ENCODE measurements at places on chromosomes 5 and 9.

GRCh38 chr5:90381213-90381929, 28.2 kb downstream of the CETN3 start:
- DNase-seq: no peak

- no peak for DNase-seq
Measured at GRCh38 chr5:142689081-142689480, 3.2 kb upstream of the FGF1 start.

GRCh38 chr5:107952450-107952849, 281.7 kb upstream of the EFNA5 start:
- no peak for DNase-seq

- no peak for DNase-seq
Measured at GRCh38 chr5:173712609-173713175, 96.2 kb upstream of the BOD1 start.

DNA sequence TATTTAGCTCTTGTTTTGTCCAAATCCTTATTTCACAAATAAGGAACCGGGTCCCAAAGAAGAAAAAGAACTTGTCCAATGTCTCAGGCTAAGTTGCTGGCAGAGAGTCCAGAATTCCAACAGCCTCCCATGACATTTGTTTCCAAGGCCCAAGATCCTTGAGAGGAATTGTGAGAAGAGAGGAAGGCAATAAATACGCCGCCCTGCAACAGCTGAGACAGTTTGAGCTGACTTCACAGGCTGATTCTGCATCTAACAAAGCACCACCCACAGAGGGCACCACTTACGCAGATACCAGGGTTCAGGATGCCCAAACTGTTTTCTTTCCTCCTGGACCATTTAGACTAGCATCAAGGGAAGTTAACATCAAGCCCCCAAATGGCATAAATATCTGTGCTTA, 211.3 kb downstream of the FAM114A2 start:
- no peak for DNase-seq

- no peak for DNase-seq
Measured at GRCh38 chr5:72133212-72133990, 26.1 kb downstream of the MAP1B start.

GRCh38 chr9:108078811-108079210, 589.2 kb upstream of the KLF4 start:
- DNase-seq: no peak

DNA sequence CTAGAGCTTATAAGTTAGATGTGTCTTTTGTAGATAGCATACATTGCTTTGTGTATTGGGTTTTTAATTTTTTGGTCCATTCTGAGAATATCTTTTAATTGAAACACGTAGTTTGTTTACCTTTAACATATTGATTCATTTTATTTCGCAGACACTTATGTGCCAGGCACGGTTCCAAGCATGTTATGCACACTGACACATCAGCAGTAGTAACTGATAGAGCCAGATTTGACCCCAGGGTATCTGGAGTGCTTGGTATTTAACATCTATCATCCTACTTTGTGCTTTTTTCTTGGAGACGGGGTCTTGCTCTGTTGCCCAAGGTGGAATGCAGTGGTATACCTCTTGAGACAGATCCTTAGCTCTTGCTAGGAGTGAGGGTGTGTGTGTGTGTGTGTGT, 71.9 kb downstream of the USP20 start:
- DNase-seq: no peak

Data from stimulated activated CD8-positive, alpha-beta memory T cell treated with anti-CD3 and anti-CD28 coated beads, Interleukin-4, amount 100 ng/mL, for 48 hours (primary cell).